Smooth muscle cell of bladder (primary cell): ENCODE measurements at places on chromosomes 6 and 20. TPM values are rescaled to one million over a fixed set of nuclear protein-coding genes. Genes with fewer than 3 reads are reported as not detected.

The PLG gene
- total RNA-seq, result not detected in 2 replicates

The NT5E gene
- total RNA-seq, result 235 and 363 TPM in 2 replicates

The COL9A1 gene
- not detected in 2 replicates for total RNA-seq

The PRR18 gene
- not detected in 2 replicates for total RNA-seq

The SH3BGRL2 gene
- 2.0 and 2.2 TPM in 2 replicates for total RNA-seq

The SCGN gene
- not detected in 2 replicates for total RNA-seq

The SIRPD gene
- not detected in 2 replicates for total RNA-seq
